ENCODE measurements at places on chromosomes 2 and 18.

- no peak for DNase-seq
These were observed 94.4 kb upstream of the ASAP2 start for GRCh38 chr2:9112079-9112721.

DNA sequence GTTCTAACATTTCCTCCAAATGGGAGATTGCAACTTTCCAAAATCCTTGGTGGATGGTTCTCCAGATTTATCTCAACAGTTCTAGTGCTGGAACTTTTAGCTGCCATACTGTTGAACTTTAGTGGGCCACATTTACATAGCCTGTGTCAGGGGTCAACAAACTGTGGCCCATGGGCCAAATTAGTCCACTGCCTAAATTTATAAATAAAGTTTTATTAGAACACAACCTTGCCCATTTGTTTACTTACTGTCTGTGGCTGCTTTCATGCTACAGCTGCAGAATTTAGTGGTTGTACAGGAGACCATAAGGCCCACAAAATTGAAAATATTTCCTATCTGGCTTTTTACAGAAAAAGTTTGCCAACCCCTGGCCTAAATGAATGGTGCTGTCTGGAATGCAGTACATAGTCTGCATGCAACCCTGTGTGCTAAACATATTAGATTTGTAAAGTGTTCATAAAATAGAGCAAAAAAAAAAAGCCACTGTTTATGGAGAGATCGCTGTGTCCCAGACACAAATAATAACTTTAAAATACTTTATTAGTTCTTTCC, 30.3 kb downstream of the MGAT5 start:
- no peak for DNase-seq

DNA sequence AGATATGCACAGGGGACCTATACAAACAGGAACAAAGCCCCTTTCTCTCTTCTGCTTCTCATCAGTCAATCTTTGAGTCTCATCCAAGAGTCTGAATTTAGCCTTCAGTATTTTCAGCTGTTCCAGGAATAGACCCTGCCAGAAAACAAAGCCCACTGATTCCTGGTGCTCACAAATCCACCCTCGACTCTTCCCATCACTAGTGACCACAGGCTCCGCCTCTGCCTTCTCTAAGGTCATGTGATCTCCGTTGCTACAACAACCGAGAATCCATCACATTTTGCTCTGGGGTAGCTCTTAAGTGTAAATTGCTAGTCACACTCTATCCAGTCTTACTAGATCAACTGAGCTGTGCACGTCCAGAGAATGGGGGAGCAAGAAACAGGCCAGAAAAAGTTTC, 46.4 kb upstream of the SPTBN1 start:
- DNase-seq: no peak

GRCh38 chr2:154941379-154941778, 242.9 kb downstream of the KCNJ3 start:
- DNase-seq: no peak

- no peak for DNase-seq
These were observed 16.5 kb downstream of the GPC1 start for GRCh38 chr2:240451791-240452461.

- no peak for DNase-seq
These were observed 32.8 kb downstream of the TTC21B start for GRCh38 chr2:165920748-165921147.

- DNase-seq: no peak
These were observed 84.2 kb upstream of the UNC80 start for GRCh38 chr2:209687323-209687969.

GRCh38 chr2:229666811-229667210, 47.5 kb downstream of the DNER start:
- DNase-seq: no peak

GRCh38 chr2:54927085-54927750, 123.0 kb downstream of the RTN4 start:
- no peak for DNase-seq

DNA sequence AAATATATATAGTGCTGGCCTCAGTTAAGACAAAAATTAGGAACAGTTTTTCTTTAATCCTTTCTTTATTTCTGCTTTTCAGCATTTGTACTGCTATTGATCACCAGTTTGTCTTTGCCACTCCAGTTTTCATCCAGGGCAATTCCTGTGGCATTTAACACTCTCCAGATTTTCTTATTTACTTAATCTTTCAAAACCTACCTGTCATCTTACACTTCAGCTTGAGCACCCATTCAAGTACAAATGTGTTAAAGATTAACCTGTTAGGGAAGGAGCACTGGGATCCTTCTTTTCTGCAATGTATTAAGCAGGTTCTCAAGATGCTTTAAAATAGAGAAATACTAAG, 101.8 kb upstream of the SCN1A start:
- DNase-seq: no peak

DNA sequence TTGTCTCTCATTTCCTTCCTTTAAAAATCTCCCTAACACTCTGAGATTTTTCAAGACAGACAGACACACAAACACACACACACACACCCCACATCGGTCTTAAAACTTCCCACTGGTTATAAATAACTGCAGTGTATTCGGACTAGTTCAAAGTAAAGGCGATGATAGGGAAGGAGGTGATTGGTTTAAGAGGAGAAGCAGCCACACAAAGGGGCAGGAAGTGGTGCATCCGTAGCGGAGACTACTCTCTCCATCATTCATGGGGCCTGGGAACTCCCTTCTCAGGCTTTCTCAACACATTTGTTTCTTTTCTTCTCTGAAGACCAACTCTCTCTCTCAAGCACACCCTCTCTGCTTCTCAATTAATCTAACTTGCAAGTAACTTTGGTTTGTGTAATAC, 149.1 kb upstream of the DPP10 start:
- DNase-seq: no peak

DNA sequence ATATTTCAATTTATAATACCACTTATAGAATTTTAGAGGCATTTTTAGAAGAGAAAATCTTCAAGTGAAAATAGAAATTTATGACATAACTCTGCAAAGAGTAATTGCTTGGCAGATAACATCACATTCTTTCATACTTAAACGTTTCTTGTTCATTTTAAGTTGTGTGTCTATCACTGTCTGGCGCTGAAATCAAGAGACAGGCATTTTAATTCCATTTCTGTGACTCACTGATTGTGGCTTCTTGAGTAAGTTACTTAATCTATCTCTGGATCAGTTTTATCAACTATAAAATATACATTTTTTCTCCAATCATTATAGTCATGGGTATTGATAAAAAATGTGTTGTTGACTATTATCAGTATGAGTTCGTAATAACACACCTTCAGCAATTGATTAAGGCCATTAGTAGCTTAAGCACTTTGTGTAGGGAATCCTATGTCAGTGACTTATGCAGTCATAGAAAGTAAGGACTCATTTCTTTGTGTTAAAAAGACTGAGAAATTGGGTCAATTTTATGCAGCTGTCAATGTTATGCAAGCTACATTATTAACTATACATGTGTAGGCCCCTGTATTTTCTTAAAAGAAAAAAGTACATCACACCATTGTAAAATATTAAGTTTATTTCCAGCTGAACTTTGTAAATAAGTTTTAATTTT, 497.3 kb downstream of the CCDC85A start:
- no peak for DNase-seq

GRCh38 chr2:20174410-20174809, 50.5 kb downstream of the SDC1 start:
- no peak for DNase-seq

GRCh38 chr18:75167759-75168618, 41.0 kb downstream of the PTGR3 start:
- DNase-seq: no peak

GRCh38 chr18:73124175-73124574, 256.4 kb upstream of the NETO1 start:
- no peak for DNase-seq

DNA sequence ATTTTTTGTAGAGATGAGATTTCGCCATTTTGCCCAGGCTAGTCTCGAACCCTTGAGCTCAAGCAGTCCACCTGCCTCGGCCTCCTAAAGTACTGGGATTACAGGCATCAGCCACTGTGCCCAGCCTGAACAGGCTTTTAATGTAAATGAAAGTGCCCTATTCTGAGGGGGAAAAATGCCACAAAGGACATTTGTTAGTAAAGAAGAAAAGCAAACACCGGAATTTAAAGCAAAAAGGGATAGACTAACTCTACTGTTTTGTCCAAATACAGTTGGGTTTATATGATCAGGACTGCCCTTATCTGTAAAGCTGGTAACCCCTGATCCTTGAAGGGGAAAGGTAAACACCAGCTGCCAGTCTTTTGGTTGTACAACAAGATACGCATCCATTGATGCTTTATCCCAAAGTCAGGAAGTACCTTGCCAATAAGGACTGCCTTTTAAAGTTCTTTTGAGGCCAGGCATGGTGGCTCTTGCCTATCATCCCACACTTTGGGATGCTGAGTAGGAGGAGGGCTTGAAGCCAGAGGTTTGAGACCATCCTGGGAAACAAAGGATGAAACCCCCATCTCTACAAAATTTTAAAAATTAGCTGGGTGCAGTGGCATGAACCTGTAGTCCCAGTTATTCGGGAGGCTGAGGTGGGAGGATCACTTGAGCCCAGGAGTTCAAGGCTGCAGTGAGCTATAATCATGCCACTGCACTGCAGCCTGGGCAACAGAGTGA, 13.1 kb downstream of the CLEC4F start:
- no peak for DNase-seq

DNA sequence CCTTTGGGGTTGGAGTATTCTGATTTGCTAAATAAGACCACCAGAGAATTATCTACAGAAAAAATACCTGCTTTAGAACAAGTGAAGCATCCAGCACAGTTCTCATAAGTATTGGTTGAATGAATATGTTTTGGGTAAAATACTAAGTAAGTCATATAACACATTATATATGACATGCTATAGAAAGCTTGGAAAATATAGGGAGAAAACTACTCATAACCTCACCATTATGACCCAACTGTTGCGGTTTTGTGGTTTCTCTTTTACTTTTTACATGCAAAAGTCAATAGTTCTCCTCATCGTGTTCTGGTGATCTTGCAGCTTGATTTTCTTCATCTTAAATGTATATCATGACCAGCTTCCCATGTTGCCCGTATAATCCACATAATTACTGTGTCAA, 66.2 kb downstream of the DIPK1C start:
- no peak for DNase-seq

- DNase-seq: no peak
These were observed 154.7 kb downstream of the MAP2 start for GRCh38 chr2:209578394-209579001.

DNA sequence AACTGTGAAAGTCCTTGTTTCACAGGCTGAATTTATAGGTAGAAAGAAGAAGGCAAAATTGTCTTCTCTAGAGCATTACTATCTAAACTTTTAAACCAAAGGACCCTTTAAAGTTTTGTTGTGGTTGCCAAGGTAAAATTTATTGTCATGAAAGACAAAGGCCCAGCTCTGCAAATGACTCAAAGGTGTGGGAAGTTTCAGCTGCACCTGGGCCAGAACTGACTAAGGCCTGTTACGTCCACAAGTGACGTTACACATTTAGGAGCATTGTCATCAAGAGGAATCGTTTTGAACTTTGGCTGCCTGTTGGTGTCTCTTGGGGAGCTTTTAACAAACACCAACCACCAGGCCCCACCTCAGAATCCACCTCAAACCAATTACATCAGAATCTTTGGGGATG, 8.1 kb upstream of the DSC3 start:
- no peak for DNase-seq

DNA sequence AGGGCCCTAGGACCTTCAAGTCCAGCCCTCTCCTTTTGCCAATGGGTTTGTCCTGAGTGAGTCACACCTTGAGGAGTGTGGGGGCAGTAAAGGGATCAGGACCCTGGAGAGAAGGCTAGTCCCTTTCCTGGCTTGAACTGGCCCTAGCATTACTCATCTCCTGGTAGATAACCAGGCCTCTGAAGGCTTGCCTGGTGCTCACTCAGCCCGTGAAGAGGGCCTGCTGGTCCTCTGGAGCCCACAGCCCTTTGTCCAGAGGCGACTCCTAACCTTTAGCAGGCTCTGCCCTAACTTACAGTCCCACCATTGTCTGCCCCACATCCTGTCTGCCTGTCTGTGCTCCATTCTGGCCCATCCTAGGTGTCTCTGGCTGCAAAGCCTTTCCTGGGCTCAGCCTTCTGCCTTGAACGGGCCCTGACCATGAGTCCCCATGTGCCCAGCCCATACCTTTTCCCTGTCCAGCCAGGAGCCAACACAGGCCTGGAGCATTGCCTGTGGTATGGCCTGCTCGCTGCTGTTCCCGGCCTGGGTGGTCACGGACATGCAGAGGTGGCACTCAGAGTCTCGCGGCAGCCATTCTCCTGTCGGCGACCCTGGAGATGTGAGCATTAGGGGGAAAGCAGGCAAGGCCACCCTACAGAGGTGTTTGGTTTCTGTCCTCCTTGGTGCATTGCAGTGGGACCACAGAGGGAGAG, 5.0 kb downstream of the SFTPB start:
- no peak for DNase-seq

- no peak for DNase-seq
These were observed 75.5 kb upstream of the CABLES1 start for GRCh38 chr18:23059541-23060465.

- DNase-seq: no peak
These were observed 74.8 kb downstream of the DYSF start for GRCh38 chr2:71528131-71528591.

- no peak for DNase-seq
These were observed 83.0 kb downstream of the NPAS2 start for GRCh38 chr2:100902817-100903405.

DNA sequence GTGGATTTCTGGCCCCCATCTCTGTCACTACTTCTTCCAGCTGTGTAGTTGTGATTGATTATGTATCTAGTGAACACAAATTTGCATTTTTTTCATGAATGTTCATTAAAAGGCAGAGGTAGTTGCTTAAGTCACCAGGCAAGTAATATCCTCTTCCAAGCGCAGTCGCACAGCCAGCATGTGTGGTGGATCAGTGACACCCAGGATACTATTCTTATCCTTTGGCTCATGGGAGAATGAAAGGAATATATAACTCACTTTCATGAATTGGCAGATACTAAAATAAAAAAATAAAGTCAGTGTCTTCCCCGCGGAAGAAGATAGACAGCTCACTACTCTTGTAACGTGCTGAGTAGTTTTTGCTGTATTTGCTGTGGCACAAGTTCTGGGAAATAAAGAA, 387.8 kb downstream of the CDH7 start:
- no peak for DNase-seq

DNA sequence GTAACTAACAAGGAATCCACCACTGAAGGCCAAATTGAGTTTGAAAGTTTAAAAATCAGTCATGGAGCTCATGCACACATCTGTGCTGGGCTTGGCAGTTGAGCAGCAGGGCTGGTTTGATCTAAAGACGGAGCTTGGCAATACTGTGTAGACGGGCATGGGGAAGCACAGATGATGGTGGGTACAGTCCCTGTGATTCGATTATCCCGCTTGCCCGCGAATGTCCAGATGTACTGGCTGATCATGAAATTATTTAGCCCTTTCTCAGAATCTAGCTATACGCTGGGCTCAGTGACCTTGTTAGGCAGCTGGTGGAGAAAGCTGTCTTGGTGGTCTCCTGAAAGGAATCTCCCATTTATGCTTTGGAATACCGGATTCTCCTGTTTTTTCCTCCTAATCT, 74.8 kb upstream of the SOX11 start:
- no peak for DNase-seq

- no peak for DNase-seq
These were observed 11.4 kb downstream of the ATOH8 start for GRCh38 chr2:85765081-85765731.
